GM13977 (cell line): ENCODE measurements at places on chromosomes 5 and 9.

- no peak for DNase-seq
These were observed 26.7 kb upstream of the FCN2 start for GRCh38 chr9:134853893-134854292.

DNA sequence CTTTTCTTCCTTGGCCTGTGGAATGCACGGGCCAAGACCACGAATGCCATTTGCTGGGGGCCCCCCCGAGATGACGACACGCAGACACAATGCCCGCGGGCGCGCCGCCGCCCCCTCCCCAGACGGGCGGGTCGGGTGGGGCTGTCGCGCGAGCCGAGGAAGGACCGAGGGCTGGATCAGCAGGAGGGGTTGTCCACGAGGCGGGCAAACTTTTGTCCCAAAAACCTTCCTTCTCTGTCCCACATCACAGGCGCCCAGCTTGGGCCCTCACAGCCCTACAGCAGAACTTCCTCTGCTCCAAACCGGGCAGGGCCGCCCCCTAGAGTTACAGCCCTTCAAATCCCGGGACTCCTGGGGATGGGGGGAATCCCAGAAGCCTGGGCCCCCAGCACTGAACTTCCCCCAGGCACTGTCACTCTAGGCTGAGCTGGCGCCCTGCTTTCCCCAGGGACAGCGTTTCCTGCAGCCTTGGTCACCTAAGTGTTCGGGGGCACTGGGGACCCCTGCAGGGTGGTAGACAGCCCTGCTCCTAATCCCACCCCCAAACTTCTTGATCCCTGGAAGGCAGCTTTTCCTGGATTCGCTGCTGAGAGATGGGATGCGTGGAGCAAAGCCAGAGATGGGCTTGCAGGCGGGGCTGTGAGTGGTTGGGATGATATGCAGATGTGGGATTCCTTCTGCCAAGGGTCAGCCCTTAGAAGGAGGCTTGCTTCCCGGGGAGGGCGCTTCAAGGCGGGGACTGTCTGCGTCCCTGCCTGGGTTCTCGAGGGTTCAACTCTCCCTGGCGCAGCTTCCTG, 980 bp downstream of the COL5A1 start:
- peak; percentile 52 for DNase-seq

DNA sequence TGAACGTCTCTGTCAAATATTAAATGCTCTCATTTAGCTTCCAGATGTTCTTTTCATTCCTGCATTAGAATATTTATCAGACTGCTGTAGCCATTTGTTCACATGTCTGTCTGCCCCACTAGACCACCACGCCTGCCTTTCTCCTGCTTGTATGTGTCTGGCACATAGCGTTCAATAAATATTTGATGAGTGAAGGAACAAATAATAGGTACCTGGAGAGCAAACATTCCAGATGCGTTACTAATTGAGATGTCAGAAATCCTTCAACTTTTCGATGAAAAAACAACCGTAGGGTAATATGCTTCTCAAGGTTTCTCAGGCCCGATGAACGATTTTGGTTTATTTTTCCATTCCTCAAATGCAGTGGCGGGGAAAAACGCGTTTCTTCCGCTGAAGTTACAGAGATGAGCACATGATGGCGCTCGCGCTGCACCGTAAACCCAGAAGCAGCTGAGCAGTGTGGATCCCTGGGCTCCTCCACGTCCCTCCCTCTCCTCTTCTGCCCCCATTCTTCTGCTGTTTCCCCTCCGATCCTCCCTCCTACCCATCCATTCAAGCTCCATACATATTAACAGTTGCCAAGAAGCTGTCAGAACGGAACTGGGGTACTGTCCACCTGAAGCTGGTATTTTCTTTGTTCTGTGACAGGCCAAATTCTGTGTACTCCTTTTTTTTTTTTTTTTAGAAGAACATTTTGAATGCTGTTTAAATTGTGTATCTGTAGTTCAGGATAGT, 245.4 kb downstream of the MPDZ start:
- DNase-seq: peak; percentile 68

GRCh38 chr5:168446983-168447619, 39.2 kb upstream of the RARS1 start:
- no peak for DNase-seq

DNA sequence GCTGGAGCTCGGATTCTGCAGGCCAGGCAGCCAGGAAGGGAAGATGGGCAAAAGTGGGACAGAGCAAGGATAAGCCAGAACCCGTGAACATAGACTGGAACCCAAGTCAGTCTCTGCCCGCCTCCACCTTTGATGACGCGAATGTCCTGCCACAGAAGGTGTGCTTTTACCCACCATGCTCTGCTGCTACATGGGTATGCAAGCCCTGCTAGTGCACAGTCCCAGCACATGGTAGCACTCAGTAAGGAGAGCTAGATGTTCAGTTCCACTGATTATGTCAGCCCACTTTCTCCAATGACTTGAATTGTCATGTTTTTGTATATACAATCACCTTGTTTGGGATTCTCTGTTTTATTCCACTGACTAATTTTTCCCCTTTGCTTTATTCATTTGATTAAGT, 11.4 kb upstream of the CD72 start:
- no peak for DNase-seq

DNA sequence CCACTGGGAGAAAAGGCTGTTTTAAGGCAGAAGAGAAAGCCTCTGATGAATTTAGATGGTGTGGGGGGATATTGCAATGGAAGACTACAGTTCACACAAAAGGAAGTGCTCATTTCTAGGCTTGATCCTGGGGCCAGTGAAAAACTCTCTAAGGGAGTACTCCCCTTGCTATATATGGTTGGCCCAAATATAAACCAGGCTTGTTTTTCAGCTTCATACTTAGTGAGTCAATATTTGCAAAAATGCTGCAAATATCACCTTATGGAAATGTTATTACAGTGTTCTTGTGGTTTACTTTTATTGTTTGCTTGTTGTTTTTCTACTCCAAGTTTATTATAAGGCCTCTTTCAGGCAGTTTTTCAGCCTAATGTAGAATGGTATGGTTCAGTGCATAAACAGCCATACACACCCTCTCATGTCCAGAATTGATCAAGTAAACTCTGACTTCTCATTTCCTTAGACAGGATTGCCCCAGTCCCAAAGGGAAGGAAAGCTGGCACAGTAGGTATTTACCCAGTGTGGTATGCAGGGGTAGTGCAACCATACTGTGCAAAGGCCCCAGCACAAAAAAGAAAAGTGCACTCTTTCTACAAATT, 115.1 kb downstream of the FEM1C start:
- no peak for DNase-seq

- DNase-seq: no peak
These were observed 113.3 kb downstream of the SV2C start for GRCh38 chr5:76196457-76196856.

DNA sequence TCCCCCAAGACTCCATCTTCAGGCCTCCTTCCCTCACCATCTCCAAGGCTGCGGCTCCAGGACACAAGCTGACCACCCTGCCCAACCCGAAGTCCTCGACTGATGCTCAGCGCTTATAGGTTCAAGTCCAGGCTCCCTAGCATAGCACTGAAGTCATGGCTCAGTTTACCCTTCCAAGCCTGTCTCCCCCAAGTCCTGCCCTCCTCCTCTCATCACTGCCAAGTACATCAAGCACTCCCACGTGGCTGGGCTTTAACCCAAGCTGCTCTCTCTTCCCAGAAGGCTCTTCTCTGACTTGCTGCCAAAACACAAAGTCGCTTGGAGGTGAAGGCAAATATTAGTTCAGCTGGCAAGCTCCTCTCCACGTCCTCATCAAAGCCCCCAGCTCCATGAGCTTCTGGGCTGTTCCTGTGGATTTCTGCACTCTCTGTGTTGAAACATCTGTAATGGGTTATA, 22.1 kb upstream of the MARCHF6 start:
- DNase-seq: no peak

- DNase-seq: no peak
These were observed 41.6 kb downstream of the CYSTM1 start for GRCh38 chr5:140216478-140217074.

DNA sequence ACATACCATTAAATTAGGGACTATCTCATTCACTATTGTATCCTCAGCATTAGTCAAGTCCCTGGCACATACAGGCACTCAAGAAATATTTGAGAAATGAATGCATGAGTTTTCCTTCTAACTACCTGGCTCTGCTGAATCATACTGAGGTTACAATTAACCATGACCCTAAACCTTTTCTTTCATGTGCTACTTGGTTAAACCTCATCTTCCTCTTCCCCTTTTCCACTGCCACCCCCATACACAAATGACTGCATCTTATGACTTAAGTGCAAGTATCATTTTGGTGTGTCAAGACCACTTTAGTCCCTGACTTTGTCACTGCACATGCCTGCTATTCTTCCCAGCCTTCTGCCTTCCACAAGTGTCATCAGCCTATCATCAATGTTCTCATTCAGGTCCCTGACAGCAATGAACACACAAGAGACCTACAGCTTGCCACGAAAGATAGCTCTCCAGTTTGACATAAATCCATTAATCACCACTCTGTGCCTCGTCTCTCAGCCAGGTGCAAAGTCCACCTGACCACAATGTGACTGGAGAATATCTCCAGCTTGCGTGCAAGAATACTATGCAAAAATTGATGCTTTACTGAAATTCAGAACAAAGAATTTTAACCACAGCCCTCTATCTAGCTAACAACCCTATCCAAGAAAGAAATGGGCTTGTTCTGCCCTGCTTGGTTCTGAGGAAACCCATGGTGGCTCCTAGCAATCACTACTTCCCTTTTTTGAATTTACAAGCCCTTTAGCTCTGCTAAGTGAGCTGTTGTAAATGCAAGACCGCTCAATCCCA, 74.5 kb downstream of the MAPKAP1 start:
- DNase-seq: peak; percentile 57

GRCh38 chr9:120927269-120928014, 846 bp upstream of the TRAF1 start:
- no peak for DNase-seq

DNA sequence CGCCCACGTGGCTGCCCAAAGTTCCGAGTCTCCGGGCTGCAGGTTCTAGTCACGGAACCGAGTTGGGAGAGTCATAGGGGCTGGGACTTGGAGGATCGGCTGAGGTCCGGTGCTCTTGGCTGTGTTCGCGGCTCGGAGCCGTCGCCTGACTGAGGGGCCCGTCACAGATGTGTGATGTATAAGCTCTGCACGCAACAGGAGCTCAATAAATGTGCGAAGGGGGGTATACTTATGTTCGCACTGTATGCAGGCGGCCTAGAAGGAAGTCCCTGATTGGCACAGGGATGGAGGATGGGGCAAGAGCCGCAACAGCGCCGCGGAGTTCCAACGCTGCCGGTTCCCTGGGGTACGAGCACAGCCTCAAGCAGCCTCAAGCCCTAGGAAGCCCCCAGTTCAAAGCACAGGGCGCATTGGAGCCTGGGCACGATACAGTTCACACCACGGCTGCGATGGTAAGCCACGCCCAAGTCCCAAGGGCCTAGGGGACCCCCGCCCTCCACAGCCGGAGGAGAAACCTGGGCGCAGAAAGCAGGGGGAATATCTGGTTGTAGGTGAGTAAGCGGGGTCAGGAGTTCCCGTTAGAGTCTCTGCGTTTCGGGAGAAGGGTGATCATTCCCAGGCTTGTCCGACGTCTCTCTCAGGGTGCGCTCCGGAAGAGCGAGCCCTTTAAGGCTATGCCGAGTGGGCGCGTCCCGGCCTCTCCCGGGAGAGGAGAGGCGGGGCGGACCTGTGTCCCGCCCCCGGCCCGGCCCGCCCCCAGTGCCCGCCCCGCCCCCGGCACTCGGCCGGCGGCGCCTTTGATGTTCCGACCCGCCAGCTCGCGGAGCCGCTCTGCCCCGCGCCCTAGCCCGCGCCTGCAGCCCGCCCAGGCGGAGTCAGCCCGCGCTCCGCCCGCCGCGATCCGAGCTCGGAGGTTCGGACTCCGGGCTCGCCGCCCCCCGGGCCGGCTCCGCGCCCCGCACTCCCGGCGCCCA, at the start of gene TCF7:
Gene TCF7, plus strand, starts transcription at position 780 of the 974 bp plus-strand sequence. CDS start 226 bp downstream, outside the sequence.
- DNase-seq: peak; percentile 97

GRCh38 chr5:176675676-176676360, 28.5 kb downstream of the TSPAN17 start:
- DNase-seq: no peak

DNA sequence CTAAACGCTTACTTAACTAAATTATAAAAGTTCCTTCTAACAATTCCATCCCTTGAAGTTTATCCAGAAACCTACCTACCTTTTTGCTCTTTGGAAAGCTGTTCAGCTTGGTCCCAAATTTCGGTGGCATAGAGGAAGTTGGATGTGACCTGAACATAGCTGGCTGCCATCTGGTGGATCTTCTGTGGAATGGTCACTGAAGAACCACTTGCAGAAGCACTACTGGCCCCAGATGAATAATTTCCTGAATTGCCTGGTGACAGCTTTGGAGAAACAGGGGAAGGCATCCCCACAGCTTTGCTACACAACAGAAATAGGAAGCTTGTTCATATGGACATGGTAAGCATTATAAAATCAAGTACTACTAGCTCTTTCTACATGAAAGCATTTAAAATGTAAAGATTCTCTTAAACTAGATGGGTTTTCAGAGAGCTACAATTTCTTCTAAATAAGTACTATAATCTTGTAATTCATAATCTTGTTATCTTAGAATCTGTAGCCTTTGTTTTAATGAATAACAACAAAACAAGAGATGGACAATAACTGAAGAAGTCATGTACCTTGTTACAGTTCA, 9.9 kb downstream of the LEAP2 start:
- DNase-seq: peak; percentile 30

- no peak for DNase-seq
These were observed 1.6 kb upstream of the TXN start for GRCh38 chr9:110257956-110258355.

- DNase-seq: no peak
These were observed 371.6 kb downstream of the PIK3R1 start for GRCh38 chr5:68587171-68587570.

GRCh38 chr5:76401801-76402250, 1.3 kb upstream of the IQGAP2 start:
- DNase-seq: peak; percentile 31

GRCh38 chr9:133370685-133371084, 5.2 kb downstream of the SURF4 start:
- no peak for DNase-seq

DNA sequence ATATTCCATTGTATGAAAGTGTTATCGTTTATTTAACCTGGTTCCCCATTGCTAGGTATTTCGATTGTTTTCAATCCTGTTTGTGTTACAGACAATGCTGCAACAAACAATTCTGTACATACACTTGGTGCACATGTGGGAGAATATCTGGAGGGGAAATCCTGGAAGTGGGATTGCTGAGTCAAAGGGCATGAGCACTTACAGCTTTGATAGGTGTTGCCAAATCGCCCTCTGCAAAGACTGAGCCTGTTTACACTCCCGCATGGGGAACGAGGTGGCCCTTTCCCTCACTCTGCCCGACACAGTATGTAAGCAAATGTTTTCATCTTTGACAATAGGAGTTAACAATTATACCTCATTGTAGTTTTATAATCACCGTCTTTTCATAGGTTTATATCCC, 66.2 kb downstream of the PDE6A start:
- no peak for DNase-seq

DNA sequence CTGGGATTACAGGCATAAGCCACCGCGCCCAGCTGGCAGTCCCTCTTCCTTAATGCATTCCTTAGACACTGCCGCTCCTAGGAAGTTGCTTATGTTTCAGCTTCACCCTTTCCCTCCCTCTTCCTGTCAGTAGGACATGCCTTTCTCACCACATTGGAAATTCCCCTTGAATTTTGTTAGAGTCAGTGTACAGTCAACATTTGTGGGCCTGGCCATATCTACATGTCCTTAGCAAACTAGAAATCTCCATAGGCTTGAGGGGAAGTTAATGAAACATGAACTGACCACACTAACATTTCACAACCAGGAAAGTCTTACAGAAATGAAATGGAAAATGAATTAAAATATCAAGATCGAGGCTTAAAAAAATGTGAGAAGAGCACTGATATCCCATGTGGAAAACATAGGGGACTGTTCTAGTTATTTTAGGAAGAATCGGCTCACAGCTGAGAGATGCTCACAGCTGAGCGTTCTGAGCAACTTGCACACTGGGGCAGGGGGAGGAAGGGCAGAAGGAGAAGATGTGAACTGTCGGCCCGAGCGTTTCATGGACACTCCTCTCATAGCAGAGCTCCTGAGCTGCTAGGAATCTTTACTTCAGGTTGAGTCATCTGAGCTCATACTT, 21.1 kb upstream of the LVRN start:
- no peak for DNase-seq
